SK-N-MC (cell line): ENCODE measurements at places on chromosomes 2 and 18.

DNA sequence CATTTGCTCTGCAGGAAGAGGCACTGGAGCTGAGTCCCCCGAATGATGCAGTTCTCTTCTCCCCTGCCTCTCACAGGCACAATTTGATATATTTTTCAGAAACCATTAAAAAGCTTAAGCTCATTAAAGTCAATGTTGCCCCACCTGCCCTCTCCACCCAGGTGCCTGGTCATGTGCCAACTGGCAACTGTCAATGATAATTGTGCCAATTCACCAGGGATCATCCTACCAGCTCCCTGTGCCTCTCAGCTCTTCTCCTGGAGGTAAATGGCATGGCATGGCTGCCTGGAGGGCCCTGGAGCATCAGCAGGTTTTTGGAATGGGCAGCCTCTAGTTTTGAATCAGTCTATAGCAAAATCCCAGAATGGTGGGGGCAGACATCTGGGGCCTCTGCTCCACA is 279.6 kb upstream of the ID2 start:
- no peak for DNase-seq

DNA sequence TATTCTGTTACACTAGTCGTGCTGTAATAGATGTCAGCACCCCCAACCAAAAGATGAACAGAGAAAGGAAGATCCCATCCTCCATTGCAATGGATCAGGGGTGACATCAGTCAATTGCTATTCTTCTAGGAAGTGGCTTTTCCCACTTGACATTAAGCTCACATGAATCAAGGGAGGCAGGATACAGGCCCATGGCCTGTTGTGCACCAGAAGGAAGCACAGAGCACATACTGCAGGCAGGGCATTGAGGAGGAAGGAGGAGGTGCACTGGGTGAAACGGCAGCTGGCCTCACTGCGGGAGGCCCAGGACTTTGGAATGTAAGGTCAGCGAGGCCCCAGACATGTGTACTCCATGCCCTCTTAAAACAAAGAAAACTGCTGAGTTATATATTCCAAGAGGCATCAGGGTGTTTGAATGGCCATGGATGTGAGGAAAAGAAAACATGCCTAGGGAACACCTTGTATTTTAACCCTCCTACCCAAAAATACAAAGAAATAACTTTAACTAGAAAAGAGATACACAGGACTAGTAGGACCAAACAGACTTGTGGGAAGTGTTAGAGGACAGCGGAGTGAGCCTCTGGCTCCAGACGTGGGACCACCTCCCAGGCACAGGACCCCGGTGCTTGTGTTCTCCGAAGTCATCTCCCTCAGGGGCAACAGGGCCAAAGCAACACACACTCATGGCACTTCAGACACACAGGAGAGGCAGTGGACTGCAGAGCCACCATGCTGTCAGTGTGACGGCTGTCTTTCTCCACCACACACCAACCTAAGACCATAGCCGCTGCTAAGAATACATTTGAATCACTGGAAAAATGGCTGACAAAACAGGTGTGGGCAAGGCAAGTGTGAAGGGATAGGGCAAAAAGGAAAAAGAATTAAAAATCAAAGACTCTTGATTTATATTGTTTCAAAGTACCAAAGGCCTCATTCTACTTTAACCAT is 51.4 kb upstream of the RIOK3 start:
- DNase-seq: no peak

DNA sequence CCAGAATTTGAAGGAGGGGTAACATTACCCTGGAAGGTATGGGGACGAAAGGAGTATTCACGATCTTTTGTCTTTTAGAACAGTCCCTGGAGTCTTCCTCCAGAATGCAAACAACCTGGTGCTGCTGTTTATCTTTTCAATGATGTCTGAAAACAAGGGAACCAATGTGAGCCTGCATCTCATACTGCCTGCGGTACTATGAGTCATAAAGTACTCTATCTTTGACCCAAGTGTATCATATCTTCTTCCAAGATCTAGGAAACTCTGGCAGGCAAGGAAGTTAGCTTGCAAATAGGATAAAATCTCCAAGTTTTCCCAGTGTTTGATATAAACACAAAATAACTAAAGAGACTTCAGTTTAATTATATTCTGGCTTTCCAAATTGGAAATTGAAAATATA is 968.5 kb downstream of the LRP1B start:
- no peak for DNase-seq

GRCh38 chr2:42116195-42117181 is 52.7 kb upstream of the EML4 start:
- DNase-seq: no peak

DNA sequence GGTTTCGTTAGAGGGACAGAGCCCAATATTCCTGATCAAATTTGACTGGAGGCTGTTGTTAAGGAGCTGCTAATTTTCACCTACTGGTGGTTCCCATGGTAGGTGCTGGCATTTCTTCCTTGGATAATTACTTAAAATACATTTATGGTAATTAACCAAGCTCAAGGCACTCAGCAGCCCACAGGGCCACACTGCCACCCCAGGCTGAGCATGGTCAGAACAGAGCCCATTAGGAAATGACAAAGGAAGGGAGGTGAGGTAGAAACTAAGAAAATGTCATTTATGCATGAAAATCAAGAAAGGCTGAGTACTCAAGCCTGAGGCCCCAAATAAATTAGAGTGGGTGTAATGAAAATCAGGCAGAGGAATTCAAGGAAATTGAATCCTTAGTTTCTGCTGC is 510.2 kb upstream of the GYPC start:
- DNase-seq: no peak

DNA sequence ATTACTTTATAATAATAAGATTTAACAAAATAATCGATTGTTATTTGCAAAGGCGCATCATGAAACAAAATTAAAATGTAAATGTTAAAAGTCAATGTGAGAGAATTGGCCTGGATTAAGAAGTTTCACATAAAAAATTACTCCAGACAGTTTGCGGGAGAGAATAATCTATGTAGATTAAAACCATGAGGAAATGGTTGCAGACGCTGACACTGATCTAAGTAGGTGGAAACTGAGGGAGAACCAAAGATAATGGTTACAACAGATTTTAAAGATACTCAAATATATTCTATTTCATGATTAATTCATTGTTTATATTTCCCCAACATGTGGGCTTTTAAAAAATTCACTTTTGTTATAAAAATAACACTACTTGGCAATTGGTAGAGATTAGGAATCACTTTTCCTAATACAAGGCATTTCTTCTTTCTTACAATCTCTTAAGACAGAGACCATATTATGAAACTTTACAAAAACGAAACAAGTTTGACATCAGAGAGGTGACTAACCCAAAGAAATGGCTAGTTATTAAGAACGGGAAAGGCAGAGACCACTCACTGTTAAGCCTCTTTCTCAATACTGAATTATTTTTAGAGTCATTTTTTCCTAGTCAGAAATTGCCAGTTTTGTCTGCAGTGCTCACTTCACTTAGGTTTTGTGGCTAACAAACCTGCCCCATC is 1.6 kb downstream of the KANSL1L start:
- no peak for DNase-seq

- DNase-seq: no peak
Observed at GRCh38 chr2:159226059-159226461, 60.4 kb downstream of the WDSUB1 start.

DNA sequence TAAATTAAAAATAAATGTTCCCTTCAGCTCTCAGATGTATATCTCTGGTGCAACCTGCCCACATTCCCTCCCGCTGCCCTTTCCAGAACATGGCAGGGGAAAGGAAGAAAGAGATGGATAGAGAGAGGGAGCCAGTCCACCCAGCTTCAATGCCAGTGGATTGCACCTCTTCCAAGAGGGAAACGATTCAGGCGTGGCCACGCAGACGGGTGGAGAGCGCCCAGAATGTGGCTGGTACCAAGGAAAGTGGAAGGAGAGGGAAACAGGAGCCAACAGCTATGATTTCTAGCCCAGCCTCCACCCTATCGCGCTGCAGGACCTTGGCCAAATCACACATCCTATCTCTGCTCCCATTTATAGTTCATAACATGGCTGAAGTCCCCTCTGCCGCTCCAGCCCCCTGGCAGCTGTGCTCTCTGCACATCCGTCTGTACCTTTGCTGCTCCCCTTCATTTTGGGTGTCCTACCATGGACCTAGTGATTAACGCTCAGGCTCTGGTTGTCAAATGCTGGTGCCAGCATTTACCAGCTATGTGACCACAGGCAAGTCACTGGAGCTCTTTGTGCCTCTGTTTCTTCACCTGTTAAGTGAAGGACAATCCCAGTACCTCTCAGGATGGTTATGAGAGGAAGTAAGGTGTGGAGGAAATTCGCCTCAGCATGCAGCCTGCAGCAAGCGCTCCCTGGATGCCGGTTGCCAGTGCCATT is 66.5 kb downstream of the SFXN5 start:
- no peak for DNase-seq
